GM23248 (cell line): ENCODE measurements at places on chromosomes 7 and 10. TPM values are rescaled to one million over a fixed set of nuclear protein-coding genes. Genes with fewer than 3 reads are reported as not detected.

DNA sequence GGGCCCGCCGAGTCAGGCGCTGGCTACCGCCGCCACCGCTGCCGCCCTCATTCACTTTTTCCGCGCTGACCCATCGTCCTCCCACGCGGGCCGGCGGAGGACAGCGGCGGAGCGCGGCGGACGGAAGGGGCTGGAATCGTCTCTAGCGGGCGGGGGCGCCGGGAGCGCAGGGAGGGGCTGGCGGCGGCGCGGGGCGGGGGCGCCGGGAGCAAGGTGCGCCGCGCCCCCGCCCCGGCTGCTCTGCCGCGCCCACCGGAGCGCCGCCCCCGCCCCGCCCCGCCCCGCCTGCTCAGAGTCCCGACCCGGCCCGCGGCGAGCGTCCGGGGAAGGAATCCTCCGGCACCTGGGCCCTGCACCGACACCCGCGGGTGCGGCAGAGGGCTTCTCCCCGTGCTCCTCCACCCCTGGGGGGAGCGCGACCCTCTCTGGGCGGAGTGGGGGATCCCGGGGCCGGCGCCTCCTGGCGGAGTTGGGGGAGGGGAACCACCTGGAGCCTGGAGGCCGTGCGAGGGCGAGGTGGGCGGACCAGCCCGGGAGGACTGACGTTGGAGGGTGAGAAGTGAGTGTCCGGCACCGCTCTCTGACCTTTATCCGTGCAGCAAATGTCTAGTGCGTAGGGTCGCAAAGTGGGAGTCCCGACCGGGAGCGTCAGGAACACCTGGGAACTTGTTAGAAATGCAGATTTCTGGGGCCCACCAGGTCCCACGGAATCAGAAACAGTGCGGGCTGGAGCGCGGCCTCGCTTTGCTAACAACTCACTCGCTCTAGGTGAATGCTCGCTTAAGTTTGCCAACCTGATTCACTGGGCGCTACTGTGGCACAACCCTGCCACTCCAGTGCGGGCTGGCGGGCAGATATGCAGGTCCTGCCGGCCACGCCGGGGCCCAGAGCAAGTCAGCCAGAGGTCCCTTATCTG is at the start of gene COBL:
TSS of gene COBL (minus strand) at position 144 of the 916 bp plus-strand sequence. CDS start 176 bp downstream, outside the sequence.
- DNase-seq = peak; percentile 38

DNA sequence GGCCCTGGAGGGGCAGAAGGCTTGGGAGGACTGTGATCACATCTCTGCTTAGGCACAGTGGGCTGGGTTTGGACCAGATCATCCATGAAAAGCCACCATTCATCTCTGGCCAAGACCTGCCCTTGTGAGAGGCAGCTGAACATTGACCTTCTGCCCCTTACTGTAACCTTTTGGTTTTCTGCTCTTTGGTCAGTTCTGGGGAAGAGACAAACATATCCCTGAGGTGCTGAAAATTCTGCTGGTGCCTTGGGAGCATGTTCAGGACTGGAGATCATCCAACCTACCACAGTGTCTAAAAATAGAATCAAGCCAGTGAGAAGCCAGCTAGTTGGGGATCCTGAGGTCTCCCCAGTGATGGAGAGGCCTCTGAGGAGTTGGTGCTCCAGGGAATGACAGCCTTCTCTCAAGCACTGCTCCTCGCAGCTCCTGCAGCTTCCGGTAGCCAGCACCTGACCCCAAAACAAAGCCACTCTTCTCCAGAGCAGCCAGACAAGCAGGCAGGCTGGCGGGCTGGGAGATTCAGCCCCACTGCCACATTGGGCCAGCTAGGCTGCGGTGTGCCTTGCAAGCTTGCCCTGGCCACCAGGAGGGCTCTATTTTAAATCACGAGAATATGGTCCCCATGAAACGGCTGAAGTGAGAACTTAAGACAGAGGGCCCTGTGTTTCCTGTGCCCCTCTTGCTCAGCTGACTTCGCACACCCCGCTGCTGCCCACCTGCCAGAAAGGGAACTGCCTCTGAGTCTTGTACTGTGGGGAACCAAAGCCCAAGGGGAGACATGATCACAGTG is 37.8 kb upstream of the UBE2H start:
- peak; percentile 22 for DNase-seq

DNA sequence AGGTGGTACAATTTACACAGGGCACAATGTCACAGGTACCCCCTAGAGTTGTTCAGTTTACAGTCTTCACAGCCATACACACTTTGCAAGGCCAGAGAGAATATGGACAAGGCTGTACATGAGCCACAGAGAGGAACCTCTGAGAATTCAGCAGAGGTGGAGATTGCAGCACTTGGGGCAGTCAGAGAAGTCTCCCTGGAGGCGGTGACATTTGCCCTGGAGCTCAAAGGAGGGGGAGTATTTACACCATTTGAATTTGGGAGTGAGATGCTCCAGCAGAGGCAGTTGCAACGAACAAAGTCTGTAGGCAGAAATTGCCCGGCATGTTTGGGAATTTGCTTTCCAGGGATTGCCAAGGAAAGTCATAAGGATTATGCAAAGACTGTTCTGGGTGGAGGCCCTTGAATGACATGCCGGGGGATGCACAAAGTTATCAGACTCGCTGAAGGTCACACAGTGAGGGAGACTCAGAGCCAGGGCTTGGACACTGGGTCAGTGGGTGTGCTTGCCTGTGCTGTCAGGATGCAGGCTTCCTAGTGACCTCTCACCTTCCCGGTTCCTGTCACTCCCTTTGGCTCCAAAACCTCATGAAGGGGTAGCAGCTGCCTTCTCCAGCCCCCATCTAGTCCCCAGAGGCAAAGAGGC is 160.7 kb upstream of the PCBD1 start:
- no peak for DNase-seq

GRCh38 chr10:123970207-123970926 is 78.8 kb upstream of the CPXM2 start:
- DNase-seq = peak; percentile 20

Gene PRPS1L1
- total RNA-seq = not detected in 2 replicates

DNA sequence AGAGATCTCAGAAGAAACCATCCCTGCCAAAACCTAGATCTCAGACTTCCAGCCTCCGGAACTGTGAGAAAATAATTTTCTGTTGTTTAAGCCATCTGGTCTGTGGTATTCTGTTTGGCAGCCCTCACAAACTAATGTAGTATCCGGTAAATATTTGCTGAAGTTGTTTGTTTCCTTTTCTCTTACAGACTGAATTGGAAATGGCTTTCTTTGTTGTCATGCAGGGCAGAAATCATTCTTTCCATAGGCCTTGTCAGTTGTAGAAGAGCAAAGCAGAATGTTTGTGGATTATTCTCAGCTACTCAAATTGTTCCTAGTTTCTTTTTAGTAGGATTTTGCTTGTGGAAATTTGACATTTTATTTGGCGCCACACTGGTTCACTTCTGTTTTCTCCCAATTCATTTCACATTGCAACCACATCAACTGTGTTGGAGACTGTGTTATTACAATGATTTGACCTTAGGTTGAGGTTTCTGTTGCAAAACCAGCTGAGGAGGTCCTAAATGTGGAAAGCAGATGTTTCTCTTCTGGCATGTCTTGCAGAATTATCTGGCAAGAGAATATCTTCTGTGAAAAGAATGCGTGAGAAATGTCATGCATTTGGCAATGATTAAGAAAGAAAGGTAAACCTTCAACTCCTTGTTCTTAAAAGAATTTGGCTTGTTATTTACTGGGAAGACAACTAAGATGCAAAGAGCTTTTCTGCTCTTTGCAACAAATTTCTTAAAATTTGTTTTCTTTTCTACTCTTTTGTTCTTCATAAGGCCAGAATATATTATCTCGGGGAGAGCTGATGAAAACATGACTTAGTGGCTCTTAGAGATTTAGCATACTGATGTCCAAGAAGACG is 25.8 kb downstream of the ACTA2 start:
- DNase-seq = peak; percentile 88

DNA sequence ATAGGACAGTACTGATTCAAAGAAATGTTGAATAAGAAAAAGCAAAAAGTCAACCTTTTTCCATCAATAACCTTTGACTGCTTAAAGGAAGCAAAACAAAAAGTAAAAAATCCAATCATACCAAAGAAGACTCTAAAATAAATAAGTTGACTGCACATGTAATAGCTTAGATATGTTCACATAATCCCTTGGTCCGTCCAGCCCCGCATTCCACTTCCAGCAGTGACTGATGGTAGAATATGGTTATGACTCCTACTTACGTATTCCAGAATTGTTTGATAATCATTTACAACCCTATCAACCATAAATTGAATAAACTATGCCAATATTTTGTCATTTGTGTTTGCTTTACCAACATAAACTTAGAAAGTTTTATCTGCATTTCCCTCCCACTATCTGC is 77.9 kb downstream of the CTNNA3 start:
- peak; percentile 5 for DNase-seq
